ENCODE measurements at places on chromosomes 13 and 19.

DNA sequence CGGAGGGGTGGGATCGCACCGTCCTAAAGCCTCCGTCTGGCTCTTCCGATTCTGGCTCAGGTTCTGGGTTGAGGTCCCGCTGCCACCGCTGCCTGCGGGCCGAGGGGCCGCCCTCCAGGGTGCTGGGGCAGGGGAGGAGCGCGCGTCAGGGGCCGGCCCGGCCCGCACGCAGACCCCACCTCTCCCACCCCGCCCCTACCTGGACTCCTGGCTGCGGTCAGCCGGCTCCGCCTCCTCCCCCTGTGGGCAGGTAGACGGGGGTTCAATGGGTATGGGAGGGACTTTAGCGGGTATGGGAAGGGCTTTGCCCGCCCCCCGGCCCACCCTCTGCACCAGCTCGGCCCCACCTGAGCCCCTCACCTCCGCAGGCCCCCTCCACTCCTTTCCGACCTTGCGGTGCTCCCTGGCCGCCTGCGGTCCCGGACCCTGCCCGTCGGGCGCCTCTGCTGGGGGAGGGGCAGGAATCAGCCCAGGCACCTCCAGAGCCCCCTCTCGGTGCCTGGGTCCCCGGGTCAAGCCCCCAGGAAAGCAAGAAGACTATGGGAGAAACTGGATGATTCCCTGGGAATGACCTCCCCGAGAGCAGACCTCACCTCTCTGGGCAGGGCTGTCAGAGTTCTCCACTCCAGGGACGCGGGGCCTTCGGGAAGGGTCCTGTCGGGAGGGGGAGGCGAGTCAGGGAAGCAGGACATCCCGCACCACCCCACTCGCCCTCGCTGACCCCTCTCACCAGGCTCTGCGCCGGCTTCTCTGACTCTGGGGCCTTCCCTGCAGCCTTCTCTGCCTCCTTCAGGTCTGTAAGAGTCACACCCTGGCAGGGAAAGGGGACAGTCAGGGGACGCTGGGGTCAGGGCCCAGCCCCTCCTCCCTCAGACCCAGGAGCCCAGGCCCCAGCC is 17.0 kb downstream of the EPS8L1 start:
- DNase-seq, result no peak

DNA sequence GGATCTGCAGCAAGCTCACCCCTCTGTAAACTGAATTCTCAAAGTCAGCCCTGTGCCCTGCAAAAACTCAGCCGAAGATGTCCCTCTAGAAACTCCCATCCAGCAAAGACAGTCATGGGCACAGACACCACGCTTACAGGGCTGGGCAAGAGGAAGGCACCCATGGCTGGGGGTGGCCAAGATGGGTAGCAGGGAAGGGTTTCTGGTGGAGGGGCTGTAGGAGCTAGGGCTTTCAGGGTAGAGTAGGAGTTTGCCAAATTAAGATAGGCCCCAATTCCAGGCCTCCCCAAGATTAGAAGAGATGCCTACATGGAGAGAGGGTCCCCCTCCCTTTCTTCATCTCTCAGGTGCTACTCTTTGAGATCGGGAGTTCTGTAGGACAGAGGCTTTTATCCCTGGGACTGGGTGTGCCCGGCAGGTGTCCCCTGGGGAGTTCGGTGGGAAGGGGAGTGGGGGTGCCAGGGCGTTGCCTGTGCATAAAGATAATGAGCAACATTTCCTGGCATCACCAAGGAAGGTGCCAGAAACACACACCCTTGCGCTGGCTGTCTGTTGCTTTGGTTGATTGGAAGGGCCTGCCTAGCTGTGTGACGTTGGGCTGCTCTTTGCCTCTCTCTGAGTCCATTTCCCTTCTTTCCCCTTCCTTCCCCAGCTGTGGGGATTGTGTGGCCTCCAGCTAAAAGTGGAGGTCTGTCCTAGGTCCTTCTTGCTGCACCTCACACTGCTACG is 9.4 kb downstream of the NRTN start:
- DNase-seq, result no peak

GRCh38 chr19:15062036-15062435 is 12.8 kb downstream of the CASP14 start:
- DNase-seq, result no peak

DNA sequence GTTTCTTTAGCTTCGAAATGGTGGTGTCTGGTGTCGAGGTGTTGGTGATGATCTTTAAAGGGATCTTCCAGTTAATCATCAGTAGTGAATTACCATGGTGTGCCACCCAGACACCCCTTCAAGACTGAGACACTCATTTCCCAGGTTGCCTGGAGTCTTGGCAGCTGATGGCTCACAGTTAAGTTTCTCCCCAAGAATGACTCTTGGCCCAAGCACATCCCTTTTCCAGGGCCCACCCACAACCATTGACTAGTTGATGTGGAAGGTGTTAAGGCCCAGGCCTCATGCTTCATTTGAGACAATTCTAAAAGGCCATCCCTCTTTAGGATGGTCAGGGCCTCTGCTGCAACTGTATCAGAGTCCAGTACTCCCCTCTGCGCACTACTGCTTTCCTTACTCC is 145.5 kb downstream of the FOXO1 start:
- no peak for DNase-seq
